HT-29 (cell line): ENCODE measurements at places on chromosomes 6 and 20. TPM values are rescaled to one million over a fixed set of nuclear protein-coding genes. Genes with fewer than 3 reads are reported as not detected.

The FAM217A gene
- not detected in 2 replicates for total RNA-seq

The HTR1E gene
- not detected in 2 replicates for total RNA-seq

The WFDC10B gene
- not detected in 2 replicates for total RNA-seq

The SPTLC3 gene
- total RNA-seq, result 0.94 and 1.1 TPM in 2 replicates

The APOM gene
- total RNA-seq, result 1.8 and 4.2 TPM in 2 replicates

The ELOVL2 gene
- total RNA-seq, result not detected in 2 replicates

The OR2H2 gene
- not detected in 2 replicates for total RNA-seq

The KCNK16 gene
- not detected in 2 replicates for total RNA-seq

The SNRPB gene
- total RNA-seq, result 649 and 692 TPM in 2 replicates

The GNL1 gene
- total RNA-seq, result 72.9 and 73.4 TPM in 2 replicates

The GHRH gene
- not detected in 2 replicates for total RNA-seq

The OPRL1 gene
- total RNA-seq, result 1.2 and 1.5 TPM in 2 replicates

- DNase-seq, result no peak
These were observed 18.7 kb upstream of the IP6K3 start for GRCh38 chr6:33765368-33765767.

- no peak for DNase-seq
These were observed 7.0 kb downstream of the LBP start for GRCh38 chr20:38353316-38353715.

DNA sequence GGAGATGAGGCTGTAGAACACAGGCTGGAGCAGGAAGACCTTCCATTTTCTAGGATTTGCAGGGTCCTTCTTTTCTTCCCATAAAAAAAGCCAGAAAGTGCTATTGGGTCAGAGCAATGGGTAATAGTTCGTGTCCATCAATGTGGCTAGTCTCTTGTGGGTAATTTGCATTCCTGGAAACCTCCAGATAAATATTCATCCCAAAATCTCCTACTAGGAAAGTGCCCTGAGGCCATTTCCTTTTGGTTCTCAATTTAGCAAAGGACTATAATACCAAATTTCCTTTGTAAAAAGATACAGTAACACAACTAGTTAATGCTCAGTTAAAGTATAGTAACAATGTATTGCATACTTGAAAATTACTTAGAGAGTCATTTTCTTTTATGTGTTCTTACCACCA, 138.1 kb upstream of the TAB2 start:
- DNase-seq, result no peak

DNA sequence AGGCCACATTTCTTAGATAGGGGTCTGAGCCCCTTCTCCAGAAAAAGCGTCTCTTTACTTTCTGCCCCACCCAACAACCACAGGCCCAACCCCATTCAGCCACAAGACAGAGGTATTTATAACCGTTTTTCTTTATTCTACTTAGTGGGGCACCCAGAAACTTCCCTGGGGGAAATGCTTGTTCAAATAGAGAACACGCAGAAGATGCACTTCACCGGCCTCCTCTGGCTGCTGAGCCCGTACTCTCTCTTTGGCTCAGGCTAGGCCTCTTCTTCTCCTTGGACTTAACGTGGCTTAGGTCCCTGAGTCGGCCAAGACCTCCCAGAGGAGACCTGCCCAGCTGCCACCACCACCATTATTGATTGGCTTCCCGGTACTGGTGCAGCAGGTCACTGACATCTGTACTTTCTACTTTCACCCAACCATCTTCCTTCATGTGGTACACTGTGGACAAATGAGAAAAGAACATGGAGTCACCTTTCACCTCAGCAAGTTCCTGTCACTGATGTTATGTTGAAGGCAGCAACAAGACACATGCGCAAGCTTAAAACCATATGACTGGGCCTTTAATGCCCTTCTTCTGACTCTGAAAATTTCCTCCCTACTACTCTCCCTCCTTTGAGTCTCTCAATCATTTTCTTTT, 2.2 kb upstream of the TAP2 start:
- no peak for DNase-seq

DNA sequence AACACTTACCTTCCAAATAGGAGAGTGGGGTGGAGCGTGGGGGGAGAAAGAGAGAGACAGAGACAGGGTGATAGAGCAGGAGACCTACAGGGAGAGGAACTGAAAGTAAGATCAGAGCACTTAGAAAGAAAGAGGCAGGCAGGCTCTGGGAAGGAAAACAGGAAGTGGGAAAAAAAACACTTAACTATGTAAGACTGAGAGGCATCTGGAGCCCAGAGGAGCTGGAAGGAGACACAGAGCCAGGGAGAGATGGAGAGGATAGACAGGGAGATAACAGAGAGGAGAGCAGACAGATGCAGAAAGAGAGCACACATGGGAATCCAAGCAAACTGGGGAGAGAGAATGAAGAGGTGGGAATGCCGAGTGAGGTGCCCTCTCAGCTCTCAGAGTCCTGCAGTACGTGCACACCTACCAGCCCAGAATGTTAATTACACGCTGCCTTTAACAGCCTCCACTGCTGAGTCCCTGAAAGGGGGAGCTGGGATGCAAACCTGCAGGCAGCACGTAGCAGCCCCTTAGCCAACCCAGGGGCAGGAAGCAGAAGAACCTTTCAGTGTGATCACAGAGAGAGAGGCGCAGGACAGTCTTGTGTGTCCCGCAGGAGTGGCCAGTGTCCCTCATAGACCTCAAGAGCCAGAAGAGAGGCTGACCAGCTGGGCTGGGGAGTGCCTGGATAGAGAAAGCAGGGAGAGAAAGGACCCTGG, 132.7 kb upstream of the LRFN2 start:
- no peak for DNase-seq

- DNase-seq, result no peak
These were observed 107.5 kb upstream of the PRSS16 start for GRCh38 chr6:27139756-27140579.

DNA sequence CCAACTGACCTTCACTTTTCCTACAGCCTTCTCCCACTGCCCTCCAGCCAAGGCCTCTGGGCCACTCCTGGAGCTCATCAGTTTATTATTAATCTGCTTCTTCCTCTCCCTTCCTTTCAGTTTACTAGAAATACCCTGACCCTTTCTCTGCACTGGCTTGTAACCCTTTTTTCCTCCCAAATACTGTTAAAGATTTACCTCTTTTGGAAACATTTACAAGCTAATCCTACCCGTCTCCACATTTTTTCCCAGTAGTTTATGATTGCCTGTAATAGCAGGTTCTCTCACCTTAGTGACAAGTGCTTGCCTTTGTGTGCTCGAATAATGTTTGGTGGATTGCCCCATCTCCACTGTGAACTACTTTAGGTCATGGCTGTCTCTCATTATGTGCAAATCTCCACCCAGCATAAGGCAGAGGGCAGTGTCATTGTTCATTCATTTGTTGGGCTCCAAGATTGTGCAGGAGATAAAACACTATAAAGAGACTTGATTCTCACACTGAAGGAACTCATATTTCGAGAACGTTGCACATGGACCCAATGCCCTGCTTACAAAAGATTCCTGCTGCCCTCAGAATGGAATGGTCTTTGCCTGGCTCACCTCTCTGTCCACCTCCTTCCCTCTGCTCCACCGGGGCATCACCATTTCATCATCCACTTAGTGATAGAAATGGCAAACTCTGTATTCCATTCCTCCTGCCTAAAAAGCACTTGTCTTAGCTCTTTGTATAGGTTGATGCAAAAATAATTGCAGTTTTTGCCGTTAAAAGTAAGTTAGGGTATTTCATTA, 491.1 kb downstream of the UTRN start:
- DNase-seq, result no peak

- DNase-seq, result no peak
These were observed 254.8 kb downstream of the FOXC1 start for GRCh38 chr6:1864496-1864895.

- no peak for DNase-seq
These were observed 1.8 kb upstream of the CLVS2 start for GRCh38 chr6:122994256-122994655.

DNA sequence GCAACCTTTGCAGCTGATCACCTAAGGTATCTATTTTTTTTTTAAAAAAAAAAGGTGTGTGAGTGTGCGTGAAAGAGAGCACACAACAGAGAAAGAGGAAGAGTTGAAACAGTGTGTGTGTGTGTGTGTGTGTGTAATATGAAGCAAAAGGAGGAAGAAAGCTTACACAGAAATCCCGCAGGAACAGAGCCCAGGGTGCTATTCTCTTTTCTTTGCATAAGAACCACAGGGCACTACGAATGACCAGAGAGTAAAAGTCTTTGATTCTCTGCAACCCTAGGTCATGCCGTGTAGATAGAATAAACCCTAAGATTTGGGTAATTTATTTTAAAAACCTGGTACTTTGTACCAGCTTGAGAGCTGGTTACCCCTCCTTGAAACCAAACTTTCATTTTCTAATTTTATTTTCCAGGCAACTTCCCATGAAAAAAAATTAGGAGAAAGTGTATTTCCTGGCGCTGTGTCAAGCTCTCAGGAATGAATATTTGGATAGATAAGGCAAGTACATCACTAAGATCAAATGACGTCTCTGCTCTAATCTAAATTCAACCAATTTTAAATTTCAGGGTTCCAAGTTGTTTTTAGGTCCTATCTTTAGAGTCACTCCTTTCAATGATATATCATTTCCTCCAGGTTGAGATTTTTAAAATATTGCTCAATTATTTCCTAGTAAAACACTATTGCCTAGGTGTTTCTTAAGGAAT, 47.9 kb upstream of the ID4 start:
- DNase-seq, result no peak

- no peak for DNase-seq
These were observed 119.2 kb downstream of the TINAG start for GRCh38 chr6:54427396-54427937.

GRCh38 chr6:151961809-151962208, 154.3 kb downstream of the ESR1 start:
- DNase-seq, result no peak

DNA sequence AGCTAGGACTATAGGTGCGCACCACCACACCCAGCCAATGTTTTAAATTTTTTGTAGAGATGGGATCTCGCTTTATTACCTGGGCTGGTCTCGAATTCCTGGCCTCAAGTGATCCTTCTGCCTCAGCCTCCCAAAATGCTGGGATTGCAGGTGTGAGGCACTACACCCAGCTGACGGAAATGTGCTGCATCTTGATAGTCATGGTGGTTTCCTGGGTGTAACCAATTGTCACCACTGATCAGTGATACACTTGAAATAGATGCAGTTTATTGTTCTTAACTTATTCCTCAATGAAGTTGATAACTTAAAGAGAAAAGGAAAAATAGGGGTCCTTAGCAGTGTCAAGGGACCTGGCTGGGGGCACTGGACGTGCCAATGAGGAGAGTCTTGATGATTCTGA, 92.4 kb downstream of the PPP1R14C start:
- no peak for DNase-seq

DNA sequence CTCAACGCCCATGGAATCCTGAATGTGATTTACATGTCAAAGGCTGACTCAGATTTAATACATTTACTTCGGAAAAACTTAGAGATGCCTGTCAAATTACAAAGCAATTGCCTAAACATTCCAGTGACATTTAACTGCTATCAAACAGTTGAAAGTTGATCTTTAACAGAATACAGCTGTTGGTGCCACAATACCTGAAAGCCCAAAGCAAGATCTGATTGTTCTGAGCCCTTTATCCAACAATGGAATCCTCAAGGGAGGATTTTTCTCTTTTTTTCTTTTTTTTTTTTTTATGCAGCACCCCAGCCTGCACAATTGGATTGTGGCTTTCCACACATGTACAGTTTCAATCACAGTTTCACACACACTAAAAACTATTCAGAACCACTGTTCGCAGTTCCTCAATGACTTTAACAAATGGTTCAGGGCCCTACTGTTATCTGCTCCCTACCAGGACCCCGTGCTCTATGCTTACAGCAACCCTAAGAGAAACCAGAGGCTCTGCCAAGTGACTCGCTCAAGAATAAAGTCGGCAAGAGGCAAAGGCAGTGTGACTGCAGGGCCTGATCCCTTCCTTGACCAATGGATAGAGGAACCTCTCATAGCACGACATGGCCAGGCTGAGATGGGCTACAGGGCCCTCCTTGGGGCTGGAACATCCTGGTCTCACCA, 33.3 kb downstream of the EPB41L2 start:
- DNase-seq, result no peak

- DNase-seq, result no peak
These were observed 30.6 kb upstream of the LY86 start for GRCh38 chr6:6557886-6558285.

DNA sequence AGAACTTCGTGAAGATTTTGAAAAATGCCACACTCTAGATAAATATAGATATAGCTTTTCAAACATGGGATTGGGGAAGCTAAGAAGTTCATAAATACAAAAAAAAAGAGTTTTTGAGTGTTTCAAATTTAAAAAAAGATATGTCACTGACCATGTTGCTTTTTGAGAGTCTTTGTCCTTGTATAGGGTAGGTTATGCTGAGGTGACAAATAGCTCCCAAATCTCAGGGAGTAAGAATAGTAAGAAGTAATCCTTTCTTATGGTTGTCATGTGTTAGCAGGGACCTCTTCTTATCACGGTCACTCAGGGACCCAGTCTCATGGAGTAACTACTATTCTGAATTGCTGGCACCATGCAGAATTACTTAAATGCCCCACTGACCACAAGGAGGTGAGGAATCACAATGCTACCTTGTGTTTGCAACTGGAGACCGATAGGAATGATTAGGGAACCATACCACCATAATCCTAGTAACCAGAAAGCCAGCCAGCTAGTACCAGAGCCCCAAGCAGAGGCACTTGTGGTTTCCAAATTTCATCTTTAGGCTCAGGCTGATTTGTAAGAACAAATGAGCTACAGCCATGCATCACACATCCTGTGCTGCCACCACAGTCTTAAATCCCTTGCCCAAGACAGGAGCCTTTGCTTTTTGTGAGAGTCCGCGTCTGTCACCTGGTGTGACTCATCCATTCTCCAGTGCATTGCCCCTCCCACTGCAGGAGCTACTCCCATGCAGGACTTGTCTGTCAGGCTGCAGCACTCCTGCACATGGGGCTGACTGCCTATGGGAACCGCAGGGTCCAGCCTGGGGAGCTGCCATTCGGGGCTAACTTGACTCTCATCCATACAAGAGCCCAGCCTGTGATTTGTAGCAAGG, 42.4 kb upstream of the ADGRF4 start:
- peak; percentile 82 for DNase-seq

GRCh38 chr6:52050051-52050405, 37.4 kb downstream of the PKHD1 start:
- no peak for DNase-seq

GRCh38 chr6:146200176-146200575, 171.3 kb downstream of the GRM1 start:
- DNase-seq, result no peak

- no peak for DNase-seq
These were observed 65.4 kb downstream of the UTRN start for GRCh38 chr6:144350528-144350880.

DNA sequence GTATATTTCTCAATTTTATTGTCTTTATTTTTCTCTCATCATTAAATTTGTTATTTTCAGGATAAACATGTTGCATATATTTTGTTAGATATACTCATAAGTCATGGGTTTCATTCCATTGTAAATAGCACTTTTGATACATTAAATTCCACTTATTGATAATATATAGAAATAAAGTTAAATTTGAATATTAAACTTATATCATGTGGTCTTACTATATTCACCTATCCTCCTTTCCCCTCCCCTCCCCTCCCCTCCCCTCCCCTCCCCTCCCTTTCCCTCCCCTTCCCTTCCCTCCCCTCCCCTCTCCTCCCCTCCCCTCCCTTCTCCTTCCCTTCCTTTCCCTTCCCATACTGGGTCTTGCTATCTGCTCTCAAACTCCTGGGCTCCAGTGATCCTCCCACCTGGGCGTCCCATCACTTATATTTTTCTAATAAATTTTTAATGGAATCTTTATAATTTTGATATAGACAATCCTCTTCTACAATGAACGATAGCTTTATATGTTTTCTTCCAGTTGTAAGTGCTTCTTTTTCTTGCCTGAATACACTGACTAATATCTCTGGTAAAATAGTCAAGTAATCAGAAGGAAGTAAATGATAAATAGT, 692.4 kb downstream of the C6orf118 start:
- no peak for DNase-seq
